HFFc6 (cell line): ENCODE measurements at places on chromosomes 11 and 22. TPM values are rescaled to one million over a fixed set of nuclear protein-coding genes. Genes with fewer than 3 reads are reported as not detected.

- no peak for DNase-seq
Observed at GRCh38 chr11:71067753-71068152, 184.6 kb downstream of the SHANK2 start.

DNA sequence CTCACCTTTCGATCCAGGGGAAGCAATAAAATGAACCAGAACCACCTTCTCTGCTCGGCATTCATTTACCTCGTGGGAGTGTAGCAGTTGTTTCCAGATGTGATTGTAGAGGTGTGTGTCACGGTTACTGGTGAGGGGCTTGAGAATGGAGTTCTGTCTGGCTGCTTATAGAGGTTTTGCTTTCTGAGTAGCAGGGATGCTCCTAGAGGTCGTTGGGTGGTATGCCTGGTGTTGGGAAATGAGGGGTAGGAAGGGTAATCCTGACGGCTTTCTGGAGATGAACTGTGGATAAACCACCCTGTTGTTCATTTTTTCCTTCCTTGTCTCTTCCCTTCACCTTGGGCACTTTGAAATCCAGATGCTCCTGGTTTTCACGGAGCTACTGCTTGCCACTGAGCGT lies 8.1 kb downstream of the TEAD1 start:
- no peak for DNase-seq

SPA17 gene
- total RNA-seq, result 5.2 to 9.7 TPM (median 9.2 TPM) in 3 replicates

GRCh38 chr11:2551131-2551530 lies 106.3 kb downstream of the KCNQ1 start:
- no peak for DNase-seq

DNA sequence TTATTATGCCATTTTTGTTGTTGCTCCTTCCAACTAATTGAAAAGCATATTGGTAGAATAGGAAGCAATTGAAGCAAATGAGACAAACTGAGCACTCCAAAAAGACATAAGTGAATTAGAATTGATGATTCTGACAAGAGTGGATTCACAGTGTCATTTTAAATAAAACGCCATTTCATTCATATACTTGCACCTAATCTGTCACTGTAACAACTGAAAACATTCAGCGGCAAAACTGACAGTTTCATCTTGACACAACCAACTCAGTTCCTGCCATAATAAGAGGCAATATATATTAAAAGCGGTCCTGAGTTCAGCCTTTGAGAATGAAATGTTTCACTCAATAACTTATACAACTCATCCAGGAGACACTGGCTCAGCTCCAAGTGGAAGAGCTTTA lies 306.8 kb downstream of the CNTN5 start:
- no peak for DNase-seq

HBB gene
- total RNA-seq, result not detected in 3 replicates

IFITM5 gene
- total RNA-seq, result not detected in 2 replicates

DNA sequence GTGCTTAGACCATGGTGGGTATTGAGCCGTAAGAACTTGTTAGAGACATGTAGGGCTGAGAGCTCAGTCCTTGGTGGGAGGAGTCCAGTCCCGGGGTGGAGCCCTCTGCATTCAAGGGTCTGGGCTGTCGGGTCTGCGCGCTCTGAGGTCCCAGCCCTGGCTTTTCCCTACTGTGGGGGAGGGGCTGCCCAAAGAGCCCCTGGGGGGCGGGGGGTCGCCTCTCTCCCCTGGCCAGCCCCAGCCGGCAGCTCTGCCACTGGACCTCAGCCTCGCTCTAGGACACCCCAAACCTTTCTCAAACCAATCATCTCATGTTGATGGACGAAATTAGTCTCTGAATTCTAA lies 1006.4 kb downstream of the BRD1 start:
- DNase-seq, result no peak

- DNase-seq, result no peak
Observed at GRCh38 chr11:45362636-45363035, 76.5 kb upstream of the SYT13 start.

C11orf21 gene
- not detected in 3 replicates for total RNA-seq

- DNase-seq, result peak; percentile 18
Observed at GRCh38 chr11:61923166-61924063, 6.0 kb upstream of the RAB3IL1 start.

SPTBN2 gene
- total RNA-seq, result 0.16 to 0.33 TPM (median 0.32 TPM) in 3 replicates

GRCh38 chr11:111367411-111368284 lies 11.4 kb downstream of the POU2AF1 start:
- no peak for DNase-seq

DNA sequence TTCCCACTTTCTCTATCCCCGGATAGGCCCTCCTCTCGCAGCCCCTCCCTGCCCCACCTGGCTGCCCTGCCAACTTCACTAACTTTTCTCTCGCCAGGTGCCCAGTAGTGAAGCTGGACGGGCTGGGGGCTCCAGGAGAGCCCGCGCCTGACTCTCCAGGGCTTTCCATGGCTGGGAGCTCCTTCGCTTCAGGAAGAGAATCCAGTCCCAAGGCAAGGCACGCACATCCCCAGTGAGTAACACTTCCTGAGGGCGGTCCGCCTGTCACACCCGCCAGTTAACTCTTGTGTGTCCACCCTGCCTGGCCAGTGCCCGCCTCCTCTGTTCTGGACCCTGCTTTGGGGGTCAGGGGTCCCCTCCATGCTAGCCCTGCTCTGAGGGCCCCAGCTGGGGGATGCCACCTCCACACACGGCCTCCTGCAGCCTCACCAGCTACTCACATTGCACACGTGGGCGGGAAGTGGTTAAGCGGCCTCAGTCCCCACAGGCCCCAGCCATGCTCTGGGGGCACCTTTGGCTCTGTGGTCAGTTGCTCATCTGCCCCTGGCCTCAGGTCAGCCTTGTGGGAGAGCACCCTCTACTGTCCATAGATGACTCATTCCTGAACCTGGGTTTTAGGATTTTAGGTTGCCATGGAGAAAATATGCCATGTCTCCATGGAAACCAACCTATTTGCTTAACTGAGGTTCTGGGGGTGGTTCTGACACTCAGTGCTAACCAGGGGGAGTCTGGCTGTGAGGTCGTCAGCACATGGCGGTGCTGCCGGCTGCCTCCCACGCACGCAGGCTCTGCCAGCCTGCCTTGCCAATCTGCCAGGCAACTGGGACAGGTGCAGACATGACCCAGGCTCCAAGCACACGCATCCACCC lies at the start of gene RIN1:
Gene RIN1, minus strand, starts transcription at position 201 of the 869 bp plus-strand sequence. Its CDS starts 32 bp downstream, at position 169.
- peak; percentile 100 for DNase-seq

KRTAP5-5 gene
- total RNA-seq, result not detected in 3 replicates

- no peak for DNase-seq
Observed at GRCh38 chr11:17403980-17404759, 15.7 kb upstream of the KCNJ11 start.
